Stimulated activated CD8-positive, alpha-beta memory T cell treated with anti-CD3 and anti-CD28 coated beads, Interleukin-7, amount 100 ng/mL, for 1 hour (primary cell): ENCODE measurements at places on chromosomes 3 and 15.

DNA sequence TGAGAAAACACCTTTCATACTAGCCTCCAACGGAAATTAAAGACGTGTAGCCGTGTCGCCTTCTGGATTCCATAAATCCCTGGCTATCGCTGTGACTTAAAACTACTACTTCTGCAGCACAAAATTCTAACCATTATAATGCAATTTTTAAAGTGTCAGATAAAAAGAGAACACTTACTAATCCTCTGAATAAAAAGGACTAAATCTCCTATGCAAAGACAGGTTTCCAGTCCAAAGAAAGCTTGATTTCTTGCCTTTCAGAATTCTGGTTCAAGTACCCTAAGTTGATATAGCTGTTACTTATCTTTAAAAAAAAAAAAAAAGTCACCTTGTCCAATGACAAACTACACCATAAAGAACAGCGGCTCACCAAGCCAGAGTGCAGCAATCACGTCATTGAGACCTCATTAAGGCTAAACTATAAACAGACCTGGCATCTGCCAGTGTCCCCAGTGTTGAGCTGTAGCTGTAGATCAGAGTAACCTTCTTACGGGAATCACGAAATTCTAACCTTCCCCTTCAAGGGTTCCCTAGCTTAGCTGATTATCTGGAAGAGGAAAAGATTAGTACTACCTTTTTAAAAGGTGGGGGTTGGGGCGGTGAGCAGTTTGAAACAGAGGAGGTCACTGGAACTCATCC lies 2.2 kb downstream of the ABCC5 start:
- no peak for DNase-seq

DNA sequence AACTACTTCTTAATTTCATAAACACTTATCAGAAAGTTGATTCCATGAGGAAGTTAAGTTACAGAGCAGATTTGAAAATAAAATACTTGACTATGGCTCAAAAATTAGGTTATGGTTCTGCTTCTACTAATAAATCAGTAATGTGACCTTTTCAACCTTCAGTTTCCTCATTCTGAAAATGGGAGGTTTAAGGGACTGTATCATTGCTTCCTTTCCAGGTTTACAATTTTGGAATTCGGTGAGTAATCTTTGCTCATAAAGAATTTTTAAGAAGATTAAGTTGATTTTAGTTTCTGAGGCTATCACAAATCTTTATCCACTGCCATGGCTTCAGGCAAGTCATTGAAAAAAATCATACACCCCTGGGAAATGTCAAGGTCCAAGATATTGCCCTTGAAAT lies 1061.2 kb downstream of the DIPK2A start:
- no peak for DNase-seq

DNA sequence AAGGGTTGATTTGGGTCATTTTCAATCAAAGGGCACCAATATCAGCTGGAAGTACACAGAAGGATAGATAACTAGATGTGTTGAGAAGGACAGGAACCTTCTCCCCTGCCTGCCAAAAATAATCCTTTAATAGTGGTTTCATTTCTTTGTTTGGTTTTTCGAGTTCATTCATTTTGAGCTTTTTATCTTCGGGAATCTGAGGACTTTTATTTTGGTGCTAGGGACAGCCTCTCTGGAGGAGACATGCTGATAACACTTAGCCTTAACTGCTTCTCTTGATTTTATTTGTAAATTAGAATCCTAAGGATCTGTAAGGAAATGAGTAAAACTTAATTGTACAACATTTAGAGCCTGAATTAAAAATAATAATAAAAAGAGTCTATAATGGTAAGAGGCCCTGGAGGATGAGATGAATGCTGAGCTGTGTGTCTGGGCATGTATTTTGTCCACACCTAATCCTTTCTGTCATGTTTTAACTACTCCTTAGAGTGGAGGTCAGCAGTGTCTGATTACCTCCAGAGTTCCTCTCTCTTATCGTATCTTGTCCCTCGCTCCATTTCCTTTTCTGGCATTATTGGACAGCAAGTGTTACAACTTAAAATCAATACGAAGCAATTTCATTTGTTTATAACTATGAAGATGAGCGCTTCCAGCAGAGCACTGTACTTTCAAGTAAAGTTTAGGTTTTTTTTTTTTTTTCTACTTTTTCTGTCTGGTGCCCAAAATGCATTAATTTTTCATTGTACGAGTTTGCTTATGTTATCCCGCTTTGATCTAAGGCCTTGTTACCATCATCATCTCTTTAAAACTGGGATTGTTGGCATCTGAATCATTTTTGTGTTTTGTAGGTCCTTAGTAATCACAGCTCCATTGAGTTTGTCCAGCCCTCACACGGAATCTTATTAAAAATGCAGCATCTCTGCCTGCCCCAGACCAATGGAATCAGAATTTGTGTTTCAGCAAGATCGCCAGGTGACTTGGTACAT lies 22.8 kb downstream of the PTPRG start:
- DNase-seq = no peak

DNA sequence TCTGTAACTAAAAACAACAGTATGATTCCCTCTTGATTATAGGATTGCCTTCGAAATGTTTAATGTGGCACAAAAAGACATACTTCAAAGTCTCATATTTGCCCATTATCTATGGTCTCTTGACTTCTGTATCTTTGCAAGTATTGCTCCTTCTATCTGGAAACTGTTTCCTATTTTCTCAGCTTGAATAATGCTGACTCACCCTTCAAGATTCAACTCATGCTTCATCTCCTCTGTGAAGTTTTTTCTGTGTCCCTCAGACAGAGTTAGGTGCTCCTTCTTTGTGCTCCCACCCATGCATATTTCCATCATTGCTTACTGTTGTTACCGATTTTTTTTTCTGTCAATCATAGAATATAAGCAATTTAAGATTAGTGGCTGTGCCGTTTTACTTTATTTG lies 192.8 kb upstream of the ROBO1 start:
- DNase-seq = no peak

GRCh38 chr15:92861742-92862141 lies 38.4 kb upstream of the CHD2 start:
- DNase-seq = no peak

- no peak for DNase-seq
Observed at GRCh38 chr15:70195587-70196305, 98.0 kb upstream of the TLE3 start.

DNA sequence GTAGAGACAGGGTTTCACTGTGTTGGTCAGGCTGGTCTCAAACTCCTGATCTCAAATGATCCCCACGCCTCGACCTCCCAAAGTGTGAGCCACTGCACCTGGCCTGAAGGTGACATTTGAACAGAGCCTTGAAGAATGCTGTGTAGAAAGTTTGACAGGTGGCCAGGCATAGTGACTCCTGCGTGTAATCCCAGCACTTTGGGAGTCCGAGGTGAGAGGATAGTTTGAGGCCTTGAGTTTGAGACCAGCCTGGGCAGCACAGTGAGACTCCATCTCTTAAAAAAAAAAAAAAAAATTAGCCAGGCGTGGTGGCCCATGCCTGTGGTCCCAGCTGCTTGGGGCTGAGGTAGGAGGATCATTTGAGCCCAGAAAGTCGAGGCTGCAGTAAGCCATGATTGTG lies 1.5 kb downstream of the IQGAP1 start:
- no peak for DNase-seq

DNA sequence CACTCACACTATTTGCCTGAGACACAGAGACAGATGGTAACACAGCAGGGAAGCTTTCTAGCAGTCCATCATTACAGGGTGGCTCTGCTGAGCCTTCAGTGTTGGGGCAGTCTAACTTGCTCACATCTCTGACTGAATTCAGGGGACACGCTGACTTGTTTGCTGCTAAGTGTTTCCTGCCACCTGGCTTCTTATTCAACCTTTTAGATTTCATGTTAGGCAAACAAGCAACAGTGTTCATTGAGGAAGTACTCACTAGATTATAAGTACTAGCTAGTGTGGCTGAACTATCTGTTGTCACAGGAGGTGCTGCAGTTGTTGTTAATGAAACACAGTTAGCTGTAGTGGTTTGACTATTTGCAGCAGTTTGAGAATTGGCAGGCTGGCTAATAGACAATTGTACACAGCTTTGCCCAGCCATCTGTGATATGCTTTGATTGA lies 37.3 kb downstream of the USF3 start:
- no peak for DNase-seq

DNA sequence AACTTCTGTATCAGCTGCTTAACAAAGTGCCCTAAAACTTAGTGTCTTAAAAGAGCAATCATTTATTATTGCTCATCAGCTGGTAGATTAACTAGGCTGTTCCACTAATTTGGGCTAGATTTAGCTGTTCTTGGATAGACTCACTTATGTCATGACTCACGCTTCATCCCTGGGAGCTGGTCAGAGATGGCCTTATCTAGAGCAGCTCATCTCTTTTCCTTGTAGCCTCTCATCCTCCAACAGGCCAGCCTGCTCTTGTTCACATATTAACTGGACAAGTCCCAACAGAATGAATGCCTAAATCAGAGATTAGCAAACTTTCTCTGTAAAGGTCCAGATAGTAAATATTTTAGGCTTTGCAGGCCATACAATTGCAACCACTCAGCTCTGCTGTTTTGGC lies 66.9 kb upstream of the PLAAT1 start:
- no peak for DNase-seq
